ENCODE measurements at places on chromosomes 6 and 20.

- no peak for DNase-seq
Measured at GRCh38 chr20:52766645-52767435, 205.3 kb upstream of the TSHZ2 start.

DNA sequence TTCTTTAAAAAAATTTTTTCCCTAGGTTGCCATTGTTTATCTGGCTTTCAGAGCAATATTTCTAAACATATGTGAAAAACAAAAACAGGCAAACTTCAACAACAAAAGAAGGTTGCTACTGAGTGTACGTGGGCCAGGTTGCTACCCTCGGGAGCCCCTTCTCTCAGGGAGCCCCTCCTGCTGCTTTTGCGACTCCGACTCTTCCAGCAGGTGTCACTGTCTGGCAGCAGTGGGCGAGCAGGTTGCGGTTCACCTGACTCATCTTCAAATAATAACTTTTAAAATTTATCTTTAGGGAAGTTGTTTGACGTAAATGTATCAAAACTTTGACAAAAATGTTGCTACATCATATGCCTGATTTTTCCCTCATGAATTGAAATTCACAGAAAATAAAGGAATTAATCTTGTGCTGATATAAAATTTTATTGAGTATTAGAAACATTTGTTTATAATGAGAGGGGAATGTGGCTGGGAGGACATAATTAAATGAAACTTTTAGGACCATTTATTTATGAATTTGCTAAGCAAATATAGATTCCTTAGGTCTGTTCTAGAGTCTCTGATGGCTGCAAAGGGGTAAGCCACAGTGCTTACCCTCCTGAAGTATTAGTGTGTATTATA lies 138.8 kb downstream of the HIVEP1 start:
- DNase-seq = no peak

- DNase-seq = no peak
Measured at GRCh38 chr6:53065266-53066076, at the start of gene FBXO9. Gene FBXO9 (plus strand): TSS chr6:53065404. CDS start chr6:53065790, 386 bp downstream.

DNA sequence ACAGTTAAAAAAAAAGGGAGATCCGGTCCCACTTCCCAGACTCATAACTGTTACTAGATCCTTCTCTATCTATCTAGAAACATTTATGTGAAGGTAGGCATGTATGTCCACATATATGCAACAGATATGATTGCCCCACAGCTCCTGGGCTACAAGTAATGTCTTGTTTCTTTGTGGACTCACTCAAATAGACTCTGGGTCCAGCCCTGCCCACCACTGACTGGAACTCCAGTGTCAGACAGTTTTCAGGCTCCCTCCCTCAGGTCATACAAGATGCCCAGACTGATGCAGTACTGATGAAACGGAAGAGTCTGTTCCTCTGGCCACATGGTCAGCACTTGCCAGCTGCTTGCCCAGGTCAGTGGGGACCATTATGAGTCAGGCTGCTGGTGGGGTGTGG lies 30.8 kb upstream of the IER3 start:
- no peak for DNase-seq

- no peak for DNase-seq
Measured at GRCh38 chr6:130020073-130020906, 1.9 kb downstream of the L3MBTL3 start.

GRCh38 chr6:6546318-6547109 lies 42.0 kb upstream of the LY86 start:
- DNase-seq = no peak

- no peak for DNase-seq
Measured at GRCh38 chr6:39889229-39889628, 45.0 kb downstream of the MOCS1 start.

- no peak for DNase-seq
Measured at GRCh38 chr20:22502731-22503191, 81.6 kb downstream of the FOXA2 start.

DNA sequence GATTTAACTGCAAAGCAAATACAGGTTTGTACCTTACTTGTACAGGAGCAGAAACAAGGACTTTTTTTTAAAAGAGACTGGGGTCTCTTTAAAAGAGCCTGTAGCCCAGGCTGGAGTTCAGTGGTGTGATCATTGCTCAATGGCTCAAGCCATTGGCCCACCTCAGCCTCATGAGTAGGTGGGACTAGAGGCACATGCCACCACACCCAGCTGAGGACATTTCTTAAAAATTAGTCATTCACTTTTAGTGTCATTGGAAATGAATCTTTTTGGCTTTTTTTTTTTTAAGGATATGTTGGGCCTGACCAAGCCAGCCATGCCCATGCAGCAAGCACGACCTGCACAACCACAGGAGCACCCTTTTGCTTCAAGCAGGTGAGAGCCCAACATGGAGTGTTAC lies 16.9 kb downstream of the SEC23B start:
- no peak for DNase-seq

DNA sequence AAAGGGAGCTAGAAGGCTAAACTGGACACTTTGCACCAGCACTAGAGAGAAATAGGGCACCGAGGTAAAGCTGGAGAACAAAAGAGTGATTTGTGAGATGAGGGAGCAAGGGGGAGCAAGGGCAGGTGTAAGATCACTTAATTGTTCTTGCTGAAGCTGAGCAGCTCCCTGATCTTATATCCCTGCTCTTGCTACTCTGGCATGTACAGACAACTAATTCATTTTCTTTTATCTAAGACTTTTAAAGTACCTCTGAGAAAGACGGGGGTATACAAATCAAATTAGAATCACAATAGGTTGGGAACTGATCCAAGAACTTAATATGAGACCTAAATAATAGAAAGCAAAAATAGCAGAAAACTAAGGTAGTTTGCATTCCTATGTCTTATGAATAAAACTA lies 381.7 kb upstream of the POU3F2 start:
- no peak for DNase-seq

- no peak for DNase-seq
Measured at GRCh38 chr20:4795394-4795793, 73.7 kb downstream of the PRND start.

DNA sequence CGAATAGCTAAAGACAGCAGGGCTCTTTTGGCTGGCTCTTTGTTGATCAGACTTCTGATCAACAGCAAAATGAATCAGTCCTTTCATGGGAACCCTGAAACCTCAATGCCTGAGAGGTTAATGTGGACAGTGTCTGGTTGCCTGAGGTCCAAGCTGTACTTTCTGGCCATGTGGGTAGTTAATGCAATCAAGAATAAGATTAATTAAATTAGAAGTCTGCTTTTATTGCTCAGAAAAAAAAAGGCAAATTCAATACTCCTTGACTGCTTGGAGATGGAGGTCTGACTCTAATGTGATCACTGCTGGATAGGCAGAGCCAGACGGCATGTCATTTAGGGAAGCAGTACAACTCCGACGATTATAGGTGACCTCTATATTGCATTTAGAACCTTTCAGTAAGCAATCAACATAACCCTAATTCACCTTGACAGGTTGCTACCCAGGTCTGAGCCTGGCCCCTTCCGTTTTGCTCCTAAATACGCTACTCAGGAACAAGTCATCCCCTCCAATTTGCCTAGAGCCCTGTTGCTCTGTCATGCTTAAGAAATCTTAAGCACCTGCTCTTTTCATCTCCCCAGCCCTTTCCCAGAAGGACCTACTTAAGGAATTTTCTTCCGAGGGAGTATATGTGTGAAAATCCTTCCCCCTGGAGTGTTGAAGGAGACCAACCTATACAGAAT lies 370.0 kb upstream of the SPTLC3 start:
- DNase-seq = no peak

- DNase-seq = no peak
Measured at GRCh38 chr6:1609041-1609647, 571 bp upstream of the FOXC1 start.

- no peak for DNase-seq
Measured at GRCh38 chr20:4102381-4102780, 87.0 kb upstream of the RNF24 start.

GRCh38 chr20:62489932-62490263 lies 14.1 kb upstream of the GATA5 start:
- DNase-seq = no peak

- no peak for DNase-seq
Measured at GRCh38 chr6:30075790-30076732, 492 bp upstream of the RNF39 start.

DNA sequence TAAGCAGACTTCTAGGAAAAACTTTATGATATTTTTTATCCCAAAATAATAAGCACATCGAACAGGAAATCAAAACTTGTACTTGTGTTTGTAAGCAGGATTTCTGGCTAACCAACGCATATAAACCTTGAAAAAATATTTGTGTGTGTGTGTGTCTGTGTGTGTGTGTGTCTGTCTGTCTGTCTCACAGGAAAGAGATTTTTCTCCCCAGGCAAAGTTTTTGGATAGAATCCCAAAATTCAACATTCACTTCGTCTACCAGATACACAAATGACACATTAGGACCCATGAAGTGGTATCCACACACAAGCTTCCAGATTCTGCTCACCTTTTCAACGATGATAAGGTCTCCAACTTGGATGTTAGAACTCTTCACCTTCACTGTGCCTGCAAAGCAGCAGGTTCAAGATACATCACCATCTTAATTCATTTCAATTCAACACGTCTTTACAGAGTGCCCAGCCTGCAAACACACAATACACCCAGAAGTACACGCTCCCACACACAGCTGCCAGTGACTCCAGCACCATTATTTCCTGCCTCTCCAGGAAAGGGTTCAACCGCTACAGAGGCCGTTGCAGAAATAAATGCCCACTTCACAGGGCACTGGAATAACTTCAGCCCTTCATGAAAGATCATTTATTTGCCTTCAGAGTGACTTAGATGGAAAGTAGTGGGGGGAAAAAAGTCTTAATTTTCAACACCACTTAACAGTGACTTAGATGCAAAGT lies 70.9 kb downstream of the ATP9A start:
- no peak for DNase-seq

- DNase-seq = no peak
Measured at GRCh38 chr6:105748737-105749161, 337.4 kb upstream of the PRDM1 start.

DNA sequence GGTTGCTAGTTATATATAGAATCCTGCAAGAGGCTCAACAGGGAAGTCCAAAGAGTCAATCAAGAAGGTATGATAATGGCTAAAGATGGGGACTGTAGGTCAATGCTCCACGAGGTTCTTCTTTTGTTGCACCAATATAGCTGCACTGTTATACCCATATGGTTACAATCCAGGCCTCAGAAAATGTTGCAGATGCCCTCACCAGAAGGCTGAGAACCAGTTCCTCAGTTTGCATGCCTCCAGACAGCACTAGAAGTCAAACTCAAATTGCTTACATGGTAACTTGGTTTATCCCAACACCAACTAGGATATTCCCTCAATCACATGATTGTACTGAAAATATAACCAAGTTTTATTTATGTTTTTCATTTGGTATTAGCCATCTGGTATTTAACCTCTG lies 12.1 kb downstream of the EEF1A1 start:
- no peak for DNase-seq

DNA sequence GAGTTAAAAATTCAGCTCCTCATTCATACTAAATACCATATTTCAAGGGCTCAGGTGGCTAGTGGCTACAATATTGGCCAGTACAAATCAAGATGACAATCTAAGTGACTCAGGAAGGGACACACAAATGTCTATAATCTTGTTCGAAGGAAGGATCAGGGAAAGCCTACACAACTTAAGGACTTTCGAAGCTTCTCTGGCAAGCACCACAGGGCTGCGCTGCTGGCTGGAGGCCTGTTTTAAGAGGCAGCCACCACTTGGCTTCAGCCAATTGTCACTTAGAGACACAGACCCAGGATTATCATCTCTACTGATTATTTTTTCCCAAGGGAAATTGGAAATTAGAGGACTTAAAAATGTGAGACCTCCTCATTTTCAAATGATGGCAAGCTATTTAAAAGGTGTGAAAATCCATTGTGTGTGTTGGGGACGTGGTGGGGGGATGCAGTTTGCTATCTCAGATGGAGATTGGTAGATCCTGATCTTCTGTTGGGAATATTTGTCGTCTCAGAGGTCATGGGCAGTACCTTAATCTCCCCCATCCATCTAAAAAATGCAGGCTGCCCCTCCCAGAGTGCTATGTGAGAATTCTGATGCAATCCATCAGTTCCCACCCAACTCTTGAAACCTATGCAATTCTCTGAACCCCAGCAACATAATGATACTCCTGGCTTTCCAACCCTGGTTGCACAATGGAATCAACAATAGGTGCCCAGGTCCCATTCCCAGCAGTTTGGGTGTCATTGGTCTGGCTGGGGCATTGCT lies 11.3 kb downstream of the ARHGAP40 start:
- DNase-seq = no peak

GRCh38 chr6:27812805-27813492 lies 99.2 kb downstream of the OR2B2 start:
- DNase-seq = no peak

DNA sequence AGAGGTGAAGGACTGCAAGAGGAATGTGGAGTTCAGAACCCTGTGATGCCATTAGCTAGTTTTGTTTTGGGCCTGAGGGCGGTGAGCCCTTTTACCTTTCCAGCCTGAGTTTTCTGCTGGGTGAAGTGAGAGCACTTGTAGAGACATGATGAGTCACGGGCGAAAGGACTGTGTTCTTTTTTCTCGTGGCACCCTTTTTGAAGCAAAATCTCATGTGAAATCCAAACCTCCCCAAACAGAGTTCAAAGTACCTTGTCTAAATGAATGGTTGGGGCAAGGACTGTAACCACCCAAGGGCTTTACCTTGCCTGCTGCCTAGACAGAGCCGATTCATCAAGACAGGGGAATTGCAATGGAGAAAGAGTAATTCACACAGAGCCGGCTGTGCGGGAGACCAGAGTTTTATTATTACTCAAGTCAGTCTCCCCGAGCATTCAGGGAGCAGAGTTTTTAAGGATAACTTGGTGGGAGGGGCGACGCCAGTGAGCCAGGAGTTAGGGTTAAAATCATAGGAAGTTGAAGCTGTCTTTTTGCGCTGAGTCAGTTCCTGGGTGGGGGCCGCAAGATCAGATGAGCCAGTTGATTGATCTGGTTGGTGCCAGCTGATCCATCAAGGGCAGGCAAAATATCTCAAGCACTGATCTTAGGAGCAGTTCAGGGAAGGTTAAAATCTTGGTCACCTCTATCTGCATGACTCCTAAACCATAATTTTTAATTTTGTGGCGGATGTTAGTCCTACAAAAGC lies 25.8 kb downstream of the SAMD5 start:
- DNase-seq = no peak

GRCh38 chr20:39534846-39535245 lies 572.7 kb downstream of the DHX35 start:
- DNase-seq = no peak

GRCh38 chr20:18523066-18523465 lies 15.3 kb downstream of the SEC23B start:
- DNase-seq = no peak

DNA sequence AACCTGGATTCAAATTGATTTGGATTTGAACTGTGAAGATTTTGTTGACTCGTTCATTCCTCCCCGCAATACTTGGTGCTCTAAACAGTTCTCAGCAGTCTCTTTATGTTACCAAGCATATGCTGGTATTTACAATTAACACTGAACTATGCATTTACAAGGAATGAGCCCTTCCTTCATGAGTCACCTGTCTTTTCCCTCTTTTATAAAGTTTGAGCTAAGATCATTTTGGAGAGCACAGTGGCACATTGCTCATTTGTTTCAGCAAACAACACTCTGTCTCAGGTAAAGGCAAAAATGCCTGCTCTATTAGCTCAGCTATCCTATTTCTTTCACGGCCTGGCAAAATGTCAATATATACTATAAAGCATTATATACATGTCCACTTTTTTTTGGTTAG lies 285.4 kb downstream of the PHACTR1 start:
- no peak for DNase-seq
